ENCODE measurements at places on chromosomes 2 and 18.

DNA sequence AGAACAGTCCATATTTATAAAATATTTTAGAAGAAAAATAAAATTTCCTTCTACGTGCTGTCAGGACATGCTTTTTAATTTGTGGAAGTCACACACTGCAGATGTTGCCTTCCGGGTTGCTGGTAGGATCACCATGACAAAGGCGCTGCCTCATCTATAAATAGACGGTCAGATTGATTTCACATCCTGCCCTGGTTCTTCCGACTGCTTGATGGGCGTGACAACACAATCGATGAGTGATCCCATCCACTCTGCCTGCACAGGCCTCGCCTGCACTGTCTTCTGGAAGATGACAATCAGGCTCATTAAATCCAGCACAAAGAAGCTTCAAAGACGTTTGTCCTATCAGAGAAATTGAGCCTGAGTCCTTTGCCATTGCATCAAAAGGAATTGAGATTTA, 318.9 kb upstream of the TRIB2 start:
- no peak for DNase-seq

DNA sequence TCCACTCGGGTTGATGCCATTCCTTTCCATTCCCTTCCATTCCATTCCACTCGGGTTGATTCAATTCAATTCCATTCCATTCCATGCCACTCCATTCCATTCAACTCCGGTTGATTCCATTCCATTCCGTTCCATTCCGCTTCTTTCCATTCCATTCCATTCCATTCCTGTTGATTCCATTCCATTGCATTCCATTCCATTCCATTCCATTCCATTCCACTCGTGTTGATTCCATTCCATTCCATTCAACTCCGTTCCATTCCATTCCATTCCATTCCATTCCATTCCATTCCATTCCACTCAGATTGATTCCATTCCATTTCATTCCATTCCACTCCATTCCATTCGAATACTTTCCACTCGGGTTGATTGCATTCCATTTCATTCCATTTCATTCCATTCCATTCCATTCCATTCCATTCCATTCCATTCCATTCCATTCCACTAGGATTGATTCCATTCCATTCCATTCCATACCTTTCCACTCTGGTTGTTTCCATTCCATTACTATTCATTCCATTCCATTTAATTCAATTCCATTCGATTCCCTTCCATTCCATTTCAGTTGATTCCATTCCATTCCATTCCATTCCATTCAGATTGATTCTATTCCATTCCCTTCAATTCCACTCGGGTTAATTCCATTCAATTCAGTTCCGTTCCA, 1141.8 kb downstream of the RPIA start:
- DNase-seq: no peak

DNA sequence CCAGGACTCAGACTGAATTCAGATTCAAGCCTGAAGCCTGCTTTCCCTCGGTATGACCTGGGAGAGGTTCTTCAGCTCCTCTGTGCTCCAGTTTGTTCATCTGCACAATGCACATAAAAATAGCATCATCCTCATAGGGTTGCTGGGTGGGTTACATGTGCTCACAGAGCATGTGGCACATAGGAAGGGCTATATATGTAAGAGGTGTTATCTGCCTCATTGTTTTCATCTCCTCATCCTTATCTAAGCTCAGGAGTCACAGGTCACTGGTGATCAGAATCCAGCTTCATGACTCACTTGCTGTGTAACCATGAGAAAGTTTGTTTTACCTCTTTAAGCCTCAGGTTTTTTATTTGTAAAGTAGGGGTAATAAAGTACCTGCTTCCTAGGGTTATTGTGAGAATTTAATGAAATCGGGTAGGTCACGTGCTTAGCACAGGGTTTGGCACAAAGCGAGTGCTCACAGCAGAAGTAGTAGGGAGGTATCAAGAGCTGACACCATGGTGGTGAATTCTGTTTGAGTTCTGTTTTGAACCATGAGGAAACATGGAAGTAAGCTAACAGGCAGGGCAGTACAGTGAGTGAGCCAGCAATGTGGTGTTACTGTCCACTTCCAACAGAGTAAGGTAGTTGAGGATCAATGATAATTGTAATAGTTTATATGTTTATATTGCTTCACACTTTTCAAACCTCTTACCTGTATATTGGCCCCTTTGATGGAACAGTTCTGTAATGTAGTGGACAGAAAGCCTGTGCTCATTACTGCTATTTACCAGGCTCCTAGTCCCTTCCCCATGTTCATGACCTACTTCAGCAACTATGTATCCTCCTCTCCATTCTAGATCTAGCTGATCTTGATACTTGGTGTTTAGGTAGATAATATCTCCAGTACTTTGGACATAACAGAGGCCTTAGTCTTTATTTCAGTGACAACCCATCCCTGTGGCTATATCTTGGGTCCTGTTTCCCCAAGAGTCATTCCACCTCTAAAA, 141.4 kb upstream of the LTBP1 start:
- no peak for DNase-seq

- no peak for DNase-seq
Observed at GRCh38 chr2:22991844-22992243, 393.1 kb upstream of the KLHL29 start.

DNA sequence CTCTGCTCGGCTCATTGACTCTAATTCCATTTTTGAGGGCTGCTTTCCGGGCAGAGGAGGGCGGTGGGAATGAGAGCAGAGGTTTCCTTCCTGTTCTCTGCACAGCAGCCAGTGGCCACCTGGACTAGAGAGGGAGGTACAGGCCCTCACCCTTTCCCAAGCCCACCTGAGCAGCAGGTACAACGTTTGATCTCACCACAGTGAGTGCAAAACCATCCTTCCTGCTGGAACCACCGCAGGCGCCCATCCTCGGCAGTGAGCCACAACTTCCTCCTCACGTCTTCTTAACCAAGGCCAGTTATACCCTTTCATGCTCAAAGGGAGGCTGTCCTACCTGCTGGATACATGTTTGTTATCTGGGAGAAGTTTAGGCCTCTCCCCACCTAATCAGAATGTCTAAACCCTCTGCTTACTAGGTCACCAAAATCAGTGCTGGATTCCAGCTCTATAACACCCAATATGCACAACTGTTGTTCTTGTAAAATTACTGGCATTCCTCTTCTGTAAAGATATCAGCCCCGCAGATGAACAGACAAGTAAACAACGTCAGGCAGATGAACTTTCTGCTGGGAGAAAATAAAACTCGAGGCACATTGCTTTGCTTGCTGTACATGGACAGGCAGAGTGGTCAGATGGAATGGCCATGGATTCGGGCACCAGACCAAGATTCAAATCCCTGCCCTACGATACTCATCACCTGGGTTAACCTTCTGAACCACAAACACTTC, 191.4 kb downstream of the SH3RF3 start:
- no peak for DNase-seq

- DNase-seq: peak; percentile 43
Observed at GRCh38 chr2:63053081-63053888, 2.7 kb downstream of the OTX1 start.
